ENCODE measurements at places on chromosomes 12 and 14. TPM values are rescaled to one million over a fixed set of nuclear protein-coding genes. Genes with fewer than 3 reads are reported as not detected.

KRT78 gene
- total RNA-seq: not detected

CLEC9A gene
- total RNA-seq: not detected

NPFF gene
- not detected for total RNA-seq

- H3K27ac ChIP-seq: peak overlapping the region; percentile 83
- peaks cover 19% of the 10 kb centered on the region for H3K36me3 ChIP-seq
- DNase-seq: no peak
- H3K27me3 ChIP-seq: no peaks in the 10 kb centered on the region
- no peaks in the 10 kb centered on the region for H3K4me1 ChIP-seq
- H3K4me3 ChIP-seq: no peak overlapping the region
Measured at GRCh38 chr12:121264951-121265515, 31.5 kb downstream of the CAMKK2 start.

DNA sequence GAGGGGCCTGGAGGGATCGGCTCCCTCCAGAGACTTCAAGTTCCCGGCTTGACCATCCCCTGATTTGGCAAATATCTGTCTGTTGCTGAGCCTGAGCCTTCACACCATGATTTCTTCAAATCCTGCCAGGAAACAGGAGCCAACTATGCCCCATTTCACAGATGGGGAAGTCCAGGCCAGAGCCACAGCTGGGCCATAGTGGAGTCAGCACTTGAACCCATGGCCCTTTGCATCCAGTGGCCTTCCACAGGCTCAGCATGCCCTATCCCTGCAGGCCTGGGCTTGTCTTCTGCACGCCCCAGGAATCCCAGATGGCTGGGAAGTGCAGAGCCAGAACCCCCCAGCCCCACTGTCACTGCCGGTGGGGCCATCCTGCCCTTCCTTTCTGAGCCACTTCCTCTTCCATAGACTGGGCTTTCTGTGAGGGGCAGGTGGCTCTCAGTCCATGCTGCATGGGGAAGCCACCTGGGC is 44.9 kb downstream of the CYP46A1 start:
- DNase-seq: no peak
- H3K27me3 ChIP-seq: no peaks in the 10 kb centered on the region
- H3K4me3 ChIP-seq: no peak overlapping the region
- H3K4me1 ChIP-seq: peaks cover 4% of the 10 kb centered on the region
- no peaks in the 10 kb centered on the region for H3K36me3 ChIP-seq

GRCh38 chr12:48671231-48671856 is 10.7 kb downstream of the KANSL2 start:
- no peaks in the 10 kb centered on the region for H3K4me1 ChIP-seq
- DNase-seq: no peak
- no peak overlapping the region for H3K4me3 ChIP-seq
- H3K27ac ChIP-seq: no peak overlapping the region
- H3K36me3 ChIP-seq: peaks cover 19% of the 10 kb centered on the region

GRCh38 chr12:95178136-95178535 is 39.1 kb downstream of the FGD6 start:
- no peaks in the 10 kb centered on the region for H3K36me3 ChIP-seq
- no peak for DNase-seq
- H3K4me1 ChIP-seq: no peaks in the 10 kb centered on the region
- no peak overlapping the region for H3K4me3 ChIP-seq

DNA sequence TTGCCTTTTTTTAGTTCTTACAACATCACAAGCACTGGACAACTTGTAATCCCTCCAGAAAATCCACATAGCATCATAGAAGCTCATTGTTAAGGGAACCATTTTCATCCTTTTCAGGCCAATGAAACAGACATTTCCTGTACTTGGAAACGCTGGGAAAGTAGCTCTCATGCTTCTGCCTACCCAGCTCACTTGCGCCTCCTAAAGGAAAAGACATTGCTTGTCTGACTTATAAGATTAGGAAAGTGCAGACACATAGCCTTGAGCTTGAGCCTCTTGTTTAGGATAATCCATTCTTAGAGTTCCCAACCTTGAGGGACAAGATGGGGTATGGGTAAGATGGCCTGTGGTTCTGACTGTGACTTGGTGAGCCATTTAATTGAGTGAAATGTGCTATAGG is 589.5 kb downstream of the NOVA1 start:
- no peak for DNase-seq
- H3K27ac ChIP-seq: no peak overlapping the region
- no peaks in the 10 kb centered on the region for H3K27me3 ChIP-seq
- no peaks in the 10 kb centered on the region for H3K4me1 ChIP-seq
- H3K4me3 ChIP-seq: no peak overlapping the region

GRCh38 chr14:68198713-68199495 is 379.3 kb downstream of the RAD51B start:
- peak overlapping the region; percentile 1 for H3K27ac ChIP-seq
- no peak overlapping the region for H3K4me3 ChIP-seq
- no peaks in the 10 kb centered on the region for H3K27me3 ChIP-seq
- H3K4me1 ChIP-seq: peaks cover 20% of the 10 kb centered on the region
- no peaks in the 10 kb centered on the region for H3K36me3 ChIP-seq
- no peak for DNase-seq

- no peak for DNase-seq
- no peak overlapping the region for H3K27ac ChIP-seq
- peaks cover 3% of the 10 kb centered on the region for H3K36me3 ChIP-seq
- H3K4me1 ChIP-seq: no peaks in the 10 kb centered on the region
- H3K4me3 ChIP-seq: no peak overlapping the region
Measured at GRCh38 chr12:30570211-30570890, 125.3 kb downstream of the IPO8 start.

DNA sequence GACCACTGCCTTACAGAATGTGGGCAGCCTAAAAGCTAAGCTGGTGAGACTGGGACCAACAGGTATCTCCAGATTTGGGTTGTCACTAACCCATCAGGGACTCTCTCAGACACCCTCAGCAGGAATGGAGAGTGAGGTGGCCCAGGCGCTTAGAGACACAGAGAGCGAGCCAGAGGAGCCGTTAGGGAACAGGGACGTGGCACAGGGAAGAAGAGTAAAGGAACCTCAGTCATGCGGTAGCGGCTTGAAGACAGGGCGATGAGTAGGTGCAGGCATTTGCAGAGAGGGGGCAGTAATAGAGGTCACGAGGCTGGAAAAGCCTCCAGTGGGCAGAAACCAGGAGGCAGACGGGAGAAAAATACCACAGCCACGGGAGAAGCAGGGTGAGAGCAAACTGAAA is 158.0 kb upstream of the CCND2 start:
- no peak overlapping the region for H3K4me3 ChIP-seq
- no peaks in the 10 kb centered on the region for H3K36me3 ChIP-seq
- H3K27ac ChIP-seq: no peak overlapping the region
- peaks cover 5% of the 10 kb centered on the region for H3K27me3 ChIP-seq
- peaks cover 5% of the 10 kb centered on the region for H3K4me1 ChIP-seq
